NCI-H1417 treated with DMSO at 0.1 percent for 48 hours (cell line): ENCODE measurements at places on chromosomes 16 and 17.

- DNase-seq: no peak
Observed at GRCh38 chr16:3861808-3862451, 18.6 kb downstream of the CREBBP start.

DNA sequence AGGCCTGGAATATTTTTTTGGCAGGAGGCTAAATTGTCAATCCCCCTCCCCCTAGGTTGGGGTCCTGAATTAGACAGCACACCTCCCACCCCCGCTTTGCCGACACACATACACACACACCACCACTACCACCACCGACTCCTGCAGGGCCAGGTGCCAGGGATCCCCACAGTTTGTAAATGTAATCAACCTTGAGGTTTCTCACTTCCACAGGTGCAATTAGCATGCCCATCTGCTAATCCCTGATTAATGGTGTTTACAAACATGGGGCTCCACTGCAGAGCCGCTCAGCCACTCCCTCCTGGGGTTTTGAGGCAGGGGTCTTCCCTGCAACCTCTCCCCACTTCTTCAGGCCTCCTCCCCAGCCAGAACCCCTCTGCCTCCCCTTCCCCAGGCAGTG, 11.8 kb downstream of the MRM1 start:
- no peak for DNase-seq

DNA sequence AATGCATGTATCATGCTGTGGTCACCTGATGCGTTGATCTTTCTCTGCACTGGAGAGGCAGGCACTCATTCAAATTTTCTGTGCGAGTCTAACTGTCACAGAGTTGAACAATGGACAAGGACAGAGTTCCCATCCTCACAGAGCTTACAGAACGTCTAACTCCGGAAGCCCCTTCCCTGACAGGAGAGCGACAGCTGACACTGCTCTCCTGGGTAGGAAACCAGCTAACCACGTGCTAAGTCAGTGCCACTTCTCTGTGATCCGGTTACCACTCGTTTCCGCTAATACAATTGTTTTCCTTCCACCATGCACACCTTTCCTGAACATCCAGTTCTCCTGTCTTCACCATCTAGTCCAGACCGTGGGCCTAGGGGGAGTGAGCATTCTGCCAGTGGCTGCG, 11.3 kb downstream of the KLHDC4 start:
- DNase-seq: no peak

GRCh38 chr16:84144209-84144858, 643 bp downstream of the HSDL1 start:
- DNase-seq: no peak
